Activated CD4-positive, CD25-positive, alpha-beta regulatory T cell treated with anti-CD3 and anti-CD28 coated beads, Interleukin-2, amount 50 U/mL, for 24 hours (primary cell): ENCODE measurements at places on chromosomes 6 and 20.

GRCh38 chr6:148323344-148323743, 19.3 kb upstream of the SASH1 start:
- ATAC-seq: no peak

DNA sequence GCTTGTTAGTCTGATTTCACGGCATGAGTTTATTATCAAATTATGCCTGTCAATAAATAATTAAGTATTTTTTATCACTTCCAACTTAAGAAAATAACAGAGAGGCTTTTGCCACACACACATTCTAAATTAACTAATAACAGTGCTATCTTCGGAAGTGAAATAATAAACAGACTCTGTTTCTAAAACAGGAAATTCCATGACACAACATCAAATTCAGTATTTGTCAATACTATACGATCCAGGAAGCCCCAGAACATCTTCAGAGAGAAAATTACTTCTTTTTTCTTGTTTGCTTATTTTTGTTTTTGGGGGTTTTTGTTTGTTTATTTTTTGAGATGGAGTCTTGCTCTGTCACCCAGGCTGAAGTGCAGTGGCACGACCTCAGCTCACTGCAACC, 150.7 kb upstream of the PRDM1 start:
- ATAC-seq: no peak

DNA sequence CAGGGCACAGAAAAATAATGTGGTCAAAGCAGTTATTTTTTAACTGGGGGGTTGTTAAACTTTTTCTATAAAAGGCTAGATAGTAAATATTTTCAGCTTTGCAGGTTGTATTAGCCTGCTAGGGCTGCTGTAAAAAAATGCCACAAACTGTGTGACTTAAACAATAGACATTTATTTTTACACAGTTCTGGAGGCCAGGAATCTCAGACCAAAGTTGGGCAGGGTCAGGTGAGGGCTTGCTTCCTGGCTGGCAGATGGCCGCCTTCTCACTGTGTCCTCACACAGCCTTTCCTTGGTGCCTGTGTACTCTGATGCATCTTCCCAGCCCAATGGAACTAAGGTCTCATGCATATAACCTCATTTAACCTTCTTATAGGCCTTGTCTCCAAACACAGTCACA, 294.7 kb downstream of the PTPRT start:
- ATAC-seq: no peak

- no peak for ATAC-seq
Observed at GRCh38 chr20:4667371-4667773, 54.3 kb upstream of the PRND start.

DNA sequence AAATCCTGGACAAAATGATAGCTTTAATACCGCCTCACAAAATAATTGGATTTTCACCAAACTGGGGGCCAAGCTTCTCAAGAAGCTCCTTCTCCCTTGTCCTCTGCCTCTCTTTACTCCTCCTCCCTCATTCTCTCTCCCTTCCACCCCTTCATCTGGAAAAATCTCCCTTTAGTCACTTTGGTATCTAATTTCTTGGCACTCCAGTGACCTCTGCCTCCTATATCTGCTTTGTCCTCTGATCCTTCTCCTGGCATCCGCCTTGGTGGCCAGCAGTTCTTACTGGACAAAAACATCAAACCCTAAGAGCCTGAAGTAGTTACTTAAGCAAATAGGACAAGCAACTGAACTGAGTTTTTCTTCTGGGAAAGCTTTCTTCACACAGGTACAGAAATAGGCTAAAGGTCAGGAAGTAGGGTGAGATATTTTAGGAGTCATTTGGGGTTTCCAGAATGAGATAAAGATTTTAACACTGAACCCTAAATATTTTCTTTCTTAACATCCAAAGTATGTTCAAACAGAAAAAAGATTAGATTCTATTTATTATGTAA, 220.7 kb downstream of the ARHGAP18 start:
- ATAC-seq: no peak

- no peak for ATAC-seq
Observed at GRCh38 chr6:82436740-82437139, 73.1 kb downstream of the TPBG start.

DNA sequence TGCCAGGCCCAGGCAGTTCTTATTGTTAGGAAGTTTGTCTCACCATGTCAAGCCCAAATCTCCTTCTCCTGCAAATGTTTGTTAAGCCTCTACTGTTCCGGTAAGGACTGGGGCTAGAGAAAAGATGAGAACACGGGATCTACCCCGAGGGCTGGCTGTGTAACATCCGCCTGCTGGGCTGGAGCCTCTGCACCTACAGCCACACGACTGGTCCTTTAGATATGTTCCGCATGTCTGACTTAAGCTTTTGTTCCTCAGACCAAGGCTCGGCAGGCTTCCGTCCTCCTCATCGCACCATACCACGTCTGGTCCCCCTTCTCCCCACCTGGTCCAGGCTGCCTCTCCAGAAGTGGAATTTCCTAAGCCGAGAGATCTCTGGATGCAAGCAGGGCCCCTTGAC, 2.6 kb downstream of the GHRH start:
- ATAC-seq: no peak

GRCh38 chr20:2697768-2698167, 5.2 kb downstream of the EBF4 start:
- no peak for ATAC-seq

DNA sequence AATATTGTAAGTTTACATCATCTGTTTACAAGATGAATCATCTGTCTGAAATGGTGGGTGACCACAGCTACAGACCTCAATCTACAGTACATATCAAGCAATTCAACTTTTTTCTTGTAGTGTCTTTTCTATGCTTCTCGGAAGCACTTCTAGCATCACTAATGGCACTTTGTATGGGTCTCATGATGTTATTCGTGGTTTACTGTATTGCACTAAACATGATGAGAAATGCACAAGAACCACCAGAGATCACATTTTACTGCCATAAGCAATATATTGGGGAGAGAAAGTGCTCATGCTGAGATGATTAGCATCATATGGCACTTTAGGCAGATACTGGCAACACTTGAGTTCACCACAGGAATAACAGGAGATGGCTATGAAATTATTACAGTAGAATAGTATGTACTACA, 15.4 kb upstream of the BTBD3 start:
- ATAC-seq: no peak

- no peak for ATAC-seq
Observed at GRCh38 chr20:38875175-38875993, 50.8 kb upstream of the FAM83D start.

DNA sequence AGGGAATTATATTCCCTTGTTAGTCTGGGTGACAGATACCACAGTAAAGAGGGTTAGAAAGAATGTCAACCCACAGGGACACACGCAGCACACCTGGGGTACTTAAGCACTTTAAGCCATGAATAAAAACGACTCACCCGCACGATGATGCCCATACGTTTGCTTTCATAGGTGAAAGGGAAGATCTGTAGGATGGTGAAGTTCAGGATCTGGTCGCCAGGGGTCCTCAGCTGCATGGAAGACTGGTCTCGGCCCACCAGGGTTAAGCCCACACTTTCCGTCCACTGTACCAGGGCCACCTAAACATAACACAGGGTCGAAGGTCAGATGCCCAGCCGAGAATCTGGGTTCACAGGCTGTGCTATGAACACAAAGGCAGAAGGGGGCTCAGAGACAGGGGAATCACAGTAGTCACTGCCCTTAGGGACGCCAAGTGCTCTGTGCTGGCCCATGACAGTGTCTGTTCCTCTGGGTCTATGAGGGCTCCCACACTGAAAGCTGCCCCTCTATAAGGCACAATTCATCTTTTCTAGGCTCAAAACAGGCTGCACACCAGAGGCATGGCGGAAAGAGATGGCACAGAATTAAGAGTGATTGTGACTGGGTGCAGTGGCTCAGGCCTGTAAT, 96.8 kb upstream of the NFATC2 start:
- no peak for ATAC-seq

DNA sequence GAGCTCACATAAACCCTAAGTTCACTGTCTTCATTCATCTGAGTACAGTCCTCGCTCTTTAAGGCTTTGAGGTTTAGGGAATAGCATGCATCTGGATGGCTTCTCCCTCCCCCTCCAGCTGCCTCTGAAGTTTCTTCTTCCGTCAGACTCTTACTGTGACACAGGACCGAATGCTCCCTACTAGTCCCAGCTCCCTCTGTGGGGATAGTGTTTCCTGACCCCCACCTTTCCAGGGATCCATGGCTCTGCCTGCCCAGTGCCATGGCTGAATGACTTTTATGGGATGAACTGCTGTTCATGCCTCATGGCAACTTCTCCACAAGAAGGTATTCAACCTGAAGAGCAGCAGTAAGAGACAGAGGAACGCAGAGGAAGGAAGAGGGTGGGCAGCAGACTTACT, 79.8 kb upstream of the EMILIN3 start:
- ATAC-seq: no peak

- no peak for ATAC-seq
Observed at GRCh38 chr6:169173532-169174268, 79.9 kb downstream of the THBS2 start.

GRCh38 chr6:105207524-105208269, 27.9 kb upstream of the POPDC3 start:
- no peak for ATAC-seq

- ATAC-seq: no peak
Observed at GRCh38 chr20:61230-61629, 26.2 kb upstream of the DEFB125 start.

GRCh38 chr6:100761841-100762240, 119.3 kb downstream of the ASCC3 start:
- ATAC-seq: no peak

DNA sequence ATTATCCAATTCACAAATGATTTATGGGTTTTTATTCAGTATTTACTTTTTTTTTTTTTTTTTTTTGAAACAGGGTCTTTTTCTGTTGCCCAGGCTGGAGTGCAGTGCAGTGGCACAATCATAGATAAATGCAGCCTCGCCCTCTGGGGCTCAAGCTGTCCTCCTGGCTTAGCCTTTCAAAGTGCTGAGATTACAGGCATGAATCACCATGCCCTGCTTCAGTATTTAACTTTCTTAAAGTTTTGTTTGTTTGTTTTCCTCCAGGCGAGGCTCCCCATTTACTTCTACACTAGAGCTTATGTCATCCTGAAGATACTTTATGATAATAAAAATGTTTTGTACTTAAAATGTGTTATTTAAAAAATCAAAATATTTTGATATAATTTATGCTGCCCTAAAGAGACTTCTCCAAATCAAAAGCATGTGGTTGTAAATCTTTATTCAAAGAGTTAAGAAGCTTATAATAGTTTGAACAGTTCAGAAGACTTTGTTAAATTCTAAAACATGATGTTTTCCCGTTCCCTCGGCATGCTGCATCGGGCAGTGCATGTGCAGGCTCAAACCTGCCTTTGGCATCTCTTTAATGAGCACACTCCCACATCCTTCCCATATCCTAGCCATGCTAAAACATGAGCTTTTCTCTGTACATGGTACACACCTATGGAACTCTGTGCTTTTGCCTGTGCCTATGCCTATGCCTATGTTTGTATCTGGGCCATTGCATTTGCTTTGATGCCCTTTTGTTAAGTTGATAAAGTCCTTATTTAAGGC, 11.0 kb downstream of the SMPDL3A start:
- ATAC-seq: no peak

DNA sequence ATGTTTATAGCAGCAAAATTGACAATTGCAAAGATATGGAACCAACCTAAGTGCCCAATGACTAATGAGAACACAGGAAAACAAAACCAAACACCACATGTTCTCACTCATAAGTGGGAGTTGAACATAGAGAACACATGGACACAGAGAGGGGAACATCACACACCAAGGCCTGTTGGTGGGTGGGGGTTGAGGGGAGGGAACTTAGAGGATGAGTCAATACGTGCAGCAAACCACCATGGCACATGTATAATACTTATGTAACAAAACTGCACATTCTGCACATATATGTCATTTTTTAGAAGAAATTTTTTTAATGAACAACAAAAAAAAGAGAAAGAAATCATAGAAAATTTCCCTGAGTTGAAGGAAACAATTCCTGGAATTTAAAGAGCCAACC, 3.9 kb downstream of the EPM2A start:
- no peak for ATAC-seq

DNA sequence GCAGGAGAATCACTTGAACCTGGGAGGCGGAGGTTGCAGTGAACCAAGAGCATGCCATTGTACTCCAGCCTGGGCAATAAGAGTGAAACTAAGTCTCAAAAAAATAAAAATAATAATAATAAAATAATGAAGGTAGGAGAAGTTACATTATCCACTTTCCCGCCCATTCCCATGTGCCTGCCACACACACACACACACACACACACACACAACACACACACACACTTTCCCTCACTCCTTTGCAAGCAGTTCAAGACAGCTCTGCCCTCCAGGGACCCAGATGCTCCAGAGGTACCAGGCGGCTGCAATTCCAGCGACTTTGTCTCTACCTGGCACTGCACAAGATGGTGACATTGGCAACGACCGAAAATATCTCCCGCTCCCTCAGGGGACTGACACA, 224.8 kb upstream of the JARID2 start:
- no peak for ATAC-seq

GRCh38 chr6:163417595-163417994, 3.1 kb downstream of the QKI start:
- no peak for ATAC-seq

DNA sequence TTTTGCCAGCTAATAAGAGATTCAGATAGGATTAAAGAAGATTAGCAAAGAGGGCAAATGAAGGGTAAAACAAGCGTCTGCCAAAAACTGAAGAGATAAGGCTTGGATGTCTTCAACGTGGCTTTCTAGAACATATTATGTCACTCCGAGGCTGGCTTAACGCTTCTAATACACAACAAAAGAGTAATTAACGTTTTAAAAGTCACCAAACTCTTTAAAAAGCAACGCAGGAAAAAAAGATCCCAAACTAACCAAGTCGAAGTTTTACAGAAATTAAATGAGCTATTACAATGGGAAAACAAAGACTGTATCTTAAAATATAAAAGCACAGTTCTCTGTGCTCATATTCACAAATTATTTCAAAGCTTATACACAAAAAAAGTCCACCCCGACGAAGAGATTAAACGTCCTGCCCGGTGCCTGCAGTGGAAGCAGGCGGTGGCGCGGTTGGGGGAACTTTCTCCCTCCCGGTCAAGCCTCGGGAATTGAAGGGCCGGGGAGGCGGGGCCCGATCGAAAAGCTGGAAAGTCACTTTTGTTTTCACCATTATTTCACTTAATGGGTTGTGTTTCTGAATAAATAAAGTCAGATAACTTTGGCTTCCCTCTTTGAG, 1.2 kb downstream of the MAK start:
- no peak for ATAC-seq

DNA sequence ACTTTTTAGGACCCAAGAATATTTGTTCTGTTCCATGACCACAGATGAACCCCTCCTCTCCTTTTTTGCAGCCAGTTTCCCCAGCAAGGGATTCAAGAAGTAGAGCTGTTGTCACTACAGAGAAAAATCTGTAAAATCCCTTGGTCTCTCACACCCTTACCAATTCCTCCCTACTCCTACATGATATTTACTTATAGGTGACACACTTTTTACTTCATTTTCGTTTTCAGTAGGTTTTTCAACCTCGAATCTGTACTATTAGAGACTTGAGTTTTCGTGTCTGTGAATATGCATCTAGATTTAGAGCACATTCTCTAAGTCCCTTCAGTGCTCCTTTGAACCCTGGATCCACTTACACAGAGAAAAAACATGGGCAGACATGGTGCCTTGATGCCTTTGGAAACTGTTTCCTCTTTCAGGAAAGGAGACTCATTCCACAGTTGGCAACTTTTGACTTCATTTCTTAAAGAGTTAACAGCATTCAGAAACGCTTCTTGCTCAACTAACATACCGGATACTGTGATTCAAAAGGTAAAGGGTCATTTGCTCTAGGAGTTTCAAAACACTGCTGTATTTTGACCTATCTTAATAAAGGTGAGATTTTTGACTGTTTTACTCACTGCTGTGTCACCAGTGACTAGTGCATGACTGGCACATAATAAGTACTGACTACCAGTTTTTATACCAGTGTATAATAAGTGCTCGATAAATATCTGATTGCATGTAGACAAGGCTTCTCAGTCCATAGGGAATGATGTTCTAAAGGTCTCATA, 50.6 kb downstream of the LAMA4 start:
- ATAC-seq: peak; percentile 48
